H1 (cell line): ENCODE measurements at places on chromosomes 3 and 15.

- no peak for DNase-seq
Measured at GRCh38 chr15:34133511-34133910, 31.6 kb downstream of the PGBD4 start.

GRCh38 chr3:94036909-94037507 lies 8.6 kb upstream of the STX19 start:
- DNase-seq = no peak

- DNase-seq = no peak
Measured at GRCh38 chr15:90400759-90401314, 12.8 kb downstream of the IQGAP1 start.

GRCh38 chr15:35874260-35874905 lies 328.4 kb upstream of the DPH6 start:
- no peak for DNase-seq

GRCh38 chr3:4708230-4708629 lies 215.1 kb downstream of the ITPR1 start:
- DNase-seq = no peak

DNA sequence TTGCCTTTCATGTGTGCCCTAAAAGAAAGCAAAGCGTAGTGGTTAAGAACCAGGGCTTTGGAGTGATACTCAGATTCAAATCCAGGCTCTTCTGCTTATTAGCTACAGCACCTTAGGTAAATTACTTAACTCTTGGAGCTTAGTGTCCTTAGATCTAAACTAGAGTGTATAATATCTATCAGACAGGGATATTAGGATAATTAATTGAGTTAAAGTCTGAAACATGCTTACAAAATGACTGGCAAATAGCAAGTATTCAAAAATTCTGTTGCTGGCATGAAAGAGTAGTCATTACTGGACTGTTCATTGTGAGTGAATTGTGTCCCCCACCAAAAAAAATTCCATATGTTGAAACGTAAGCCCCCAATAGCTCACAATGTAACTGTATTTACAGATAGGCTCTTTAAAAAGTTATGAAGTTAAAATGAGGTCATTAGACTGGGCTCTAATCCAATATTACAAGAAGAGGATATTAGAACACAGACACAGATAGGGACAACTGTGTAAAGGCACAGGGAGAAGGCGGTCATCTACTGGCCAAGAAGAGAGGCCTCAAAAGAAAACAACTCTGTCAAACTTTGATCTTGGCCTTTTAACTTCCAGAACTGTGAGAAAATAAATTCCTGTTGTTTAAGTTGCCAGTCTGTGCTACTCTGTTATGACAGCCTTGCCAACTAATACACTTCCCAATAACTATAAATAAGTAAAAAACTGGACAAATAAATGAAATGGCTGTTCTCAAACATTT lies 60.4 kb upstream of the LRRC3B start:
- DNase-seq = no peak

DNA sequence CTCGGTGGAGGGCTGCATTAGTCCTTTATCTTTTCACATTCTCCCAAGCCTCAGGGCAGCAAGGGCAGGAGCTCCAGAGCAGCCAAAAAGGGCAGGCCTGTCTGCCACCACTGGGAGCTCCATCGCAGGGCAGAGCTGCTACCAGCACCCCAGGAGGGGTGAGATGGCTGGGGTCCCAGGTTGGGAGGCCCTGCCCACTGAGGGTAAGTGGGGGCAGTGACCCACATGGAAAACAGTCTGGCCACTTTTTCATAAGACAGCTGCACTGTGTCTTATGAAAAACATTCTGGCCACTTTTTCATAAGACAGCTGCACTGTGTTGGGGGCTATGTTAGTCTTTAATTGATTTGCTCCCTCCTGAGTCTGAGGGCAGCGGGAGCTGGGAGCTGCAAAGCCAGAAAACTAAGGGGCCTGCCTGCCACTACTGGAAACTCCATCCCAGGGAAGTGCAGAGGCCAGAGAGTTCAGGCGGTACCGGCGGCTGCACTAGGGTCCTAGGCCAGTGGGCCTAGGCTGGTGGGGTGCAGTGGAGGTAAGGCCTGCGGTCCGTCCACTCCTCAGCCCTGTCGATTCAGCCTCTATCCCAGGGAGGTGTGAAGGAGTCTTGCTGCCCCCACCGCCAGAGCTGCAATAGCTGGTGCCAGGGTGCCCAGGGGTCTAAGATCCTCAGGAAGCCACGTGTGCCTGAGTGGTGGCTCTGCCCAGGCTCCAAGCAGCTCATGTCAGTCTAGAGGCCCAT lies 45.4 kb downstream of the TMCO5A start:
- DNase-seq = no peak

- no peak for DNase-seq
Measured at GRCh38 chr3:29949940-29950616, 656.3 kb upstream of the TGFBR2 start.

- no peak for DNase-seq
Measured at GRCh38 chr3:126474498-126475412, 936 bp downstream of the ZXDC start.

DNA sequence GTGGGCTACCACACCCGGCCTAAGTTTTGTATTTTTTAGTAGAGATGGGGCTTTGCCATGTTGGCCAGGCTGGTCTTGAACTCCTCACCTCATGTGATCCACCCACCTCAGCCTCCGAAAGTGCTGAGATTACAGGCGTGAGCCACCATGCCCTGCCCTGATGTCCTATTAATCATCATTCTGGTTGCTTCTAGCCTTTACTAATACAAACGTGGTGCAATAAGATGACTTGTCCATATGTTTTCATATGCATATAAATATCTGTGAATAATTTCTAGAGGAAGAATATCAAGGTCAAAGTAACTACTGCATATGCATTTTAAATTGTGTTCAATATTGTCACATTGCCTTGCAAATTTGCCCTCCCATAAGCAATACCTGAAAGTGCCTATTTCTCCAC lies 25.5 kb upstream of the PDHB start:
- DNase-seq = no peak

- no peak for DNase-seq
Measured at GRCh38 chr15:88035381-88035780, 221.2 kb downstream of the NTRK3 start.

DNA sequence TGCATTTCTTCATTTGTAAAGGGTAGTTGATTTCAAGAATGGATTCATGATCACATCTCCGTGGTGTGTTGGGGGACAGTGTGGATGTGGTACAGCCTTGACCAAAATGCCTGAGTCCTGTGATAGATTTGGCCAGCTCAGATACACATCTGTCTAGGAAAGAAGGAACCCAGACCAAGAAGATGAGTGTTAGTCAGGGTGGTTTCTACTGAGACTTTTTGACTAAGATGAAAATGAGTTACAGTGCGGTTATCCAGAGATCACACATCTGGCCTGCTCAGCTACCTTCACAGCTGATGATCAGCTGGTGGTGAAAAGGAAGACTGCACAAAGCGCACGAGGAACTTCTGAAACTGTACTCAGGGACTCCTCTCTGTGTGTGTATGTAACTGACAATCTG lies 68.0 kb downstream of the FNDC3B start:
- DNase-seq = no peak

- DNase-seq = no peak
Measured at GRCh38 chr3:196821806-196822355, 45.8 kb upstream of the SENP5 start.

DNA sequence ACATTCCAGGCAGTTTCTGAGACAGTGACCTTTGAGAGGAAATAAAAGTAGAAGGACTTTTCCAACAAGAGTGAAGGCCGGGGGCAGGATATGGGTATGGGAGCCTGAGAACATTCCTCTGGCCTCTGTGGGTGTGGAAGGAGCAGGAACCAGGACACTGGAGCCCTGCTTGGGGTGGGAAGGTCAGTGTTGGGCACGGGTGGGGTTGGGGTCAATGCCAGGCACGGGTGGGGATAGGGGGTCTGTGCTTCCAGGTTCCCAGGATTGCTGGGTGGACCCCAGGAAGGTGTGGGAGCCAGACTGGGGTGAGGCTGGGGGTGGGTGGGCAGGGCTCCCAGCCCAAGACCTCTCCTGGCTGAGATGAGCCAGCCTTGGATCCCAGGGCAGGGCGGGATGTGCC lies 163.5 kb downstream of the NSMCE3 start:
- DNase-seq = no peak
